ENCODE measurements at places on chromosomes 2 and 18.

DNA sequence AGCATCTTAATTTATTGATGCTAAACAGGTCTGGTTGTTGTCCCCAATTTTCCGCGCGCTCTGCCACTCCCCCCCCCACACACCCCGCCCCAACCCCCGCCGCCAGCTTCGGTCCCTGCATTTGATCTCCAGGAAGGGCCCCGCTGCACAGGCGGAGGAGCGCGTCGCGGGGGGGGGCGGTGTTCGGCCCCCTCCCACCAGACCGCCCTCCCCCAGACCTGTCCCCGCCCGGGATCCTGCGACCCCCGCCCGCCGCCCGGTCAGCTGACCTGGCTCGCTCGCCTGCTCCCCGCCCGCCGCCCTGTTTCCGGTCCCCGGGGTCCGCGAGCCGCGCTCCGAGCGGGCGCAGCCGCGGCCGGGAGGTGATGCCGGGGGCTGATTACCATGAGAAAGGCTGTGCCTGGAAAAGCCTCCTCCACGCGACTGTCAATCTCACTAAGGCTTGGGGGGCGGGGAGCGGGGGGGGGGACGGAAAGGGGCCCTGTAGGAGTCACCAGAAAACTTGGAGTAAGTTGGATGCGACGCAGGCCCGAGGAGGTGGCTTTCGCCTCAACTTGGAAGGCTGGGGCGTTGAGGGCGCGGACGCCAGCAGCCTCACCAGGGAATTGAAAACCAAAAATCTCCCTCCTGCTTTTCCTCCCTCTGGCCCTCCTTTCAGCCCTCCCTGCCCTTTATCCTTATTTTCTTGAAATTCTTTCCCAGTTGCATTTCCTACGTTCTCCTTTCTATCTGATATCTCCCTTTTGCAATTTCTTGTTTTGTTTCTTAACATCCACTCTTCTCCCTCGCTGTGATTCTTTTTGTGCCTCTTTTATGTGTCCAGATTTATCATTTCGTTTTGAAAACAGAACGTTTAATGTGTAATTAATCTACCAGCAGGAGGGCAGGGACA, 4.4 kb upstream of the ZEB2 start:
- DNase-seq, result no peak

DNA sequence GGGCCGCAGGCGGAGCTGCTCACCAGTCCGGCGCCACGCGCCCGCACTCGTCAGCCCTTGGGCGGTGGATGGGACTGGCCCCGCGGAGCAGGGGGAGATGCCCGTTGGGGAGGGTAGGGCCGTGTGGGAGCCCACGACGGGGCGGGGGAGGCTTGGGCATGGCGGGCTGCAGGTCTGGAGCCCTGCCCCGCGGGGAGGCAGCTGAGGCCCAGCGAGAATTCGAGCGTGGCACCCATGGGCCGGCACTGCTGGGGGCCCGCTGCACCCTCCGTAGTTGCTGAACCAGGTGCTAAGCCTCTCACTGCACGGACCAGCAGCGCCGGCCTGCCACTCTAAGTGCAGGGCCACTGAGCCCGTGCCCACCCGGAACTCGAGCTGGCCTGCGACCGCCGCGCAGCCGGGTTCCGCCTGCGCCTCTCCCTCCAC, 182.4 kb upstream of the ERBB4 start:
- DNase-seq, result no peak

- DNase-seq, result no peak
Observed at GRCh38 chr2:102703748-102704147, 58.1 kb upstream of the TMEM182 start.

DNA sequence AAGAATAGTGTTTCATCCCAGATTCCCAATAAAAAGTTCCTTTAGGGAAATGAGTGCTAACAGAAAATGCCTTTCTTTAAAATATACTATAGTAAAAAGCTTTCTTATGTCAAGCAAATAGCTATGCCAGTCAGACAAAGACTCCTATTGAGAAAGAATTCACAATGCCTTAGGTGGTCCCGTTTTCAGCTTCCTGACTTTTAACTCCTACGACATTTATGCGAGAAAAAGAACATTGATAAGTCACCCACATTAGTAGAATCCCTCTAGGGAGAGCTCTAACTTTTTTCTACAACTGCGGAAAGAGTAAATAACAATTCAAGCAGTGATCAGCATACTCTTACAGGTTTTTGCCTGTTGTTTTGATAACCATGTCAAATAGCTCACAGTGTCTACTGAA, 750.8 kb upstream of the ACVR2A start:
- DNase-seq, result no peak

DNA sequence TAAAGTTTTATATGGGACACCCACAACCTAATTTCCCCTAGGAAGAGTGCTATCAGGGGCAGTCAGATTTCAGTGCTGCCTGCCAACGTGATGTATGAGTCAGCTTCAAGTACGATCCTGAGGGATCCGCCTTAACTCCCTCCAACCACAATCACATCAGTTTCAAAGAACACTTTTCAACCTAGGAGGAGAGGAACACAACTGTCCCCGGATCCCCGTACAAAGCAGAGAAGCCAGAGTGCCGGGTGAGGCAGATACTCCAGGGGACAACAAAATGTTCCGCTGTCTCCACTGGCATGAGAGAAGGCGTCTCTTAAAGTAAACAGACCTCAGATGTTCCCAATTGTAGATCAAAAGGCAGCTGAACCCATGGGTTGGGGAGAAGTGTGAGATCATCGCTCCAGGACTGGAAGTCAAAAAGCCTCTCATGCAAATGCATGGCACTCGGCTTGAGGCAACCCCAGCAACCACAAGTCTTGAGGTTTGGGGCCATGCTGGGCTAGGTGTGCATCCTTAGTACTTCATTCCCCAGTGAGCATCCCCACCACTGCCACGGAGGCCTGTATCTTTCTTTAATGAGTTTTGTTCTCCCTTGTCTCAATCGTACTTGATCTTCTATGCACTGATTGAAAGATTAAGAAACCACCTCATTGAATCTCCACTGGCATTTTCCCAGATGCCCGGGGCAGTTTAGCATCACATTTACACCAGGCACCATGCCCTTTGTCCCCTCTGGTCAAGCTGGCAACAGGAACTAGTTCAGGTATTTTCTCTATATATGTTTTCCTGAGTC, 91.0 kb upstream of the CCBE1 start:
- no peak for DNase-seq

DNA sequence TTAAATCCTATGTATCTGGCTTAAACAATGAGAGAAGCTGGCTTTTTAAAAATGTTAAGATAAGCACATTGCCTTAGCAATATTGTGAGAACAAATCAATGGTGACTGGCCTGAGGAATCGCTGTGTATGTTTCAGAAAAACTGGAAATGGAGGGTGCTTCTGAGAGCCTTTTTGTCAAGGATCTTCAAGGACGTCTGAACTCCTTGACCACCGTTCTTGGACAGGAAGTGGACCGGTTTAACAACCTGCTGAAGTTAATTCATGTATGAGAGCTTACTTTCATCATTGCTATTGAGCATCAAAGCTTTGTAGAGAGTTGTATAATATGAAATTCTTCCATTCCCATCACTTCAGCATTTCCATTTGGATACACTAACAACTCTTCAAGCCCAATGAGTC, 72.6 kb downstream of the TRABD2A start:
- DNase-seq, result no peak

DNA sequence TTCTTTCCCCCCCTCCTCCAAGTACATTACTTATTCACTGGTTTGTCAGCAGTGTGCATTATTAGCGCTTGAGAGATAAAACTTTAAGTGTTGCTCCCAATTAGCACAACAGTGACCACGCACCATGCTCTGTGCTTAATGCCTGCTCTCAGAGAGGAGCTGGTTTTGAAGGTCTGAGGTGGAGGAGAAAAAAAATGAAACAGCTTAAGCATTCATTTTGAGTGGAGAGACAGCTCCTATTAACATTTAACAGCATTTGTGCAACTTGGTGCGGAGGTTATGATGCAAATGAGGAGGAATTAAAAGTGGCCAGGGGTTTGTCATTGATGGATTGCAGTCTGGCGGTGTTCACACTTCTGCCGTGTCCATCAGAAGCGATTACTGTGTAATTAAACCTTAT, 141.8 kb downstream of the FIGN start:
- no peak for DNase-seq

DNA sequence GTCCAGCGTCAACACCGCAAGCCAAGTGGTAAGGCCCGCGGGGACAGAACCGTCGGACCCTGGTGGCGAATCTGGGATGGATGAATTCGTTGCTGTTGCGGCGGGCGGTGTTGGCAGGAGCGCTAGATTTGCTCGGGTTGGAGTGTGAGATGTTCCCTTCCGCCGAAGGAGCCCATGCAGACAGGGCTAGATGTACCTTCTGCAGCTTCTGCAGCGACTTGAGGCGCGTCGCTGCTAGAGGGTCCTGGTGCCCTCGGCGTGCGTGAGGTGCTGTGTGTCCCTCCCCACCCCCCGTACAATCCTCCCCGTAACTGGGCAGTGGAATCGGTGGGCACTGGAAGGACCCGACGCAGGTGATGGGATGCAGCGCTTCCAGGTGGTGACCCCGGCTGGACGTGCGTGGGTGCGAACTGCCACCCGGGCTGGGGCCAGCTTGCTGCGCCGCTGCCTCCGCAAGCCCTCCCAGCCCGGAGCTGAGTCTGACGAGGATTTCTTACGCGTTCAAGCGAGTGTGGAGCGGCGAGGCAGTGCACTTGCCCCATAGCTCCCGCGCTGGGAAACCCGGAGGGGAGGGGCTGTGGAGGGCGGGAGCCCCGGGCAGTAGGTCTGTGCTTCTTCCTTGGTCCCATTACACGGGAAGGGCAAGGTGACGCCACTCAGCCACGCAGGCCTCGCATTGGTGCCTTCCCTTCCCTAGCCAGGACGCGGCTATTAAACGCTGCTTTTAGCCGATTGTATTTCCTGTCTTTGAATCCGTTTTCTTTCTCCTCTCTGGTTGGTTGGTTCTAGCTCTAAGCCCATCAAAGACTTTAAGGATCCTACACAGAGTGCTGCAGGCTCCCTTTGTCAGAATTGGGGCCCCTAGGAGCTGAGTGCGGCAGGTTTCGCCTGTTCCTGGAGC, 34.2 kb downstream of the CHRNA1 start:
- DNase-seq, result peak; percentile 33

GRCh38 chr2:36409935-36410334, 54.4 kb downstream of the CRIM1 start:
- no peak for DNase-seq

GRCh38 chr2:51846796-51847195, 814.9 kb upstream of the NRXN1 start:
- no peak for DNase-seq

DNA sequence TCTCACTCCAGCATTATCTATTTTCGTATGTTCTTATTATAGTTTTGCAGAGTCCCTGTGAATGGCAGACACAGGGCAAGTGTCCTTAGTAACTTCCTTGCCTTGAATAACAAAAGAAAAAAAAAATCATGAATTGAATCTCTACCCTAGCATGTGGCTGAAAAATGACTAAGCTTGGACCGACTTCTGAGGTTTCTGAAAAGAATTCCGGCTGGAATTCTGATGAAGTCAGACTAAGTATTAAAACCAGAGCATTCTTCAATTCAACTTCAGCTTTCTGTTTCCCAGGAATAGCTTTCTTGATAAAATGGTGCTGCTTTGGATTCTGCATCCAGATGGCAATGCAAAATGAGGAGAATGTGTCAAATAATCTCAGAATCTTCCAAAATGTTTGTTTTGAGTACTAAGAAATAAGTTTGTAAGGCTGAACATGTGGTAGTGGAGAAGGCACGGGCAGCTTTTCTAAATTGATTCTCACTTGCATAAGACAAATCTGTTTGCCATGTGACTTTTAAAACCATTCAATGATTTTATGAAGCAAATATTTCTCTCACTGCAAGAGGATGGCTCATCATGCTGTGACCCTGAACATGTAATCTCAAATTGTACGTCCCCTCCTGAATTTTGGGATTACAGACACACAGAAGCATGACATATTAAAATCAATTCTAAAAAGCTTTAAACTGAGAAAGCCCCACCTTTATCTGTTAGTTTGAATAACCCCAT, 1462.8 kb upstream of the LRRTM1 start:
- no peak for DNase-seq

GRCh38 chr2:236028066-236028465, 140.1 kb downstream of the GBX2 start:
- no peak for DNase-seq

DNA sequence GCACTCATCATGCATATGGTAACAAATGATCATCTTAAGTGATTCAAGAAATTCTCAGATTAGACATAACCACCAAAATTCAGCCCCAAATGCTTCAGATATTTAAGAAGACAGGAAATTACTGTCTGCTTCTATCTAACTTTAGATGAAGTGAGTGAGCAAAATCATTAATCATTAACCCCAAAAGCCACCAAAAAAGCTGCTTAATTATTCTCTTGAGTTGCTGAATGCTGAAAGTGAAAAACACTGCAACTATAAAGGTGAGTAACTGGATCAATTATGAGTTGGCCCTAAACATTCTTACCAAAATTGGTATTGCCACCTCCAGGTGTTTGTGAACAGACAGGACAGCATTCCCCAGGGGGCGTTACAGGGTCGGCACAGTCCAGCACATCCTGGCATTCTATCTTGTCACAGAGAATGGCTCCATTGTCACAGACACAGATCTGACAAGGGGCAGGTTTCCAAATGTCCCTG, 69.6 kb downstream of the COL5A2 start:
- DNase-seq, result no peak

GRCh38 chr2:106859498-106859897, 26.5 kb downstream of the ST6GAL2 start:
- DNase-seq, result no peak

- no peak for DNase-seq
Observed at GRCh38 chr2:3154146-3154545, 223.5 kb downstream of the EIPR1 start.

DNA sequence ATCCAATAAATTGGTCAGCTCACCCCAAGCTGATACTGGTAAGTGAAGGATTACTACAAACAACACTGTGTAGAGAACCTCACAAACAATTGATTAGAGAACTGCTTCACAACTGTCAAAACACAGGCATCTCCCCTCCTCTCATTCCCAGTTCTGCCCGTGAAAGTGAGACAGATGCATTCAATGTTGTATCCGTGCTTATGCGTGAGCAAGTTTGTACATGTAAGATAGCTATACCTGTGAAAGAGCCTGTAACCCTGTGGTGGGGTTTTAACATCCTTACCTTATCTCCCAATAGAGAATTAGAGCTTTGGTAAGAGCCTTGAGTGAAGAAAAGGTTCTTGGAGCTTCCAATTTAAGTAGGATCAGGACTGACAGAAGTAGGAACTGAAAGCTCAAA, 9.1 kb downstream of the MARCHF4 start:
- no peak for DNase-seq

GRCh38 chr2:45433363-45433762, 177.7 kb downstream of the SRBD1 start:
- DNase-seq, result no peak

GRCh38 chr18:64699081-64699480, 550.2 kb upstream of the LINC00305 start:
- DNase-seq, result no peak

GRCh38 chr2:218281449-218281848, 10.9 kb downstream of the TMBIM1 start:
- DNase-seq, result no peak

- DNase-seq, result no peak
Observed at GRCh38 chr2:144774809-144775208, 254.9 kb upstream of the ZEB2 start.

GRCh38 chr2:47019532-47019931, 103.9 kb upstream of the MCFD2 start:
- DNase-seq, result no peak

Measured in central memory CD4-positive, alpha-beta T cell (primary cell).